ENCODE measurements at places on chromosomes 6 and 20.

DNA sequence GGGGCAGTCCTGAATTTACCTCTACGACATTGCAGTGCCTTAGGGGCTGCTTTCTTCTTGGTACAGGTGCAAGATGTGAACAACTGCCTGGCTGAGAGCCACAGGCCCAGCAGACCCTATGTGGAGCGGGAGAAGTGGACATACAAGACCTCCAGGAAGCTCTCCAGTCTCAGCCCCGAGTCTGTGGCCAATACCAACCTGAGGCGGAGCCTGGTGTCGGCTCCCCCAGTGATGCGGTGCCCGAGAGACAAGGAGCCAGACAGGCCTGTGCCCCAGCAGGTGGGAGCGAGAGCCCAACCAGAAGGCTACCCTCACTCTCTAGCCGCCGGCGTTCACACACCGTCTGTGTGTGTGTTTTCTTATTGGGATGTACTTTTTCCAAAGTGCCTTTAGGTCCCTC lies 59.6 kb downstream of the EFCAB8 start:
- DNase-seq = no peak

GRCh38 chr6:43983632-43984031 lies 143.6 kb downstream of the MRPL14 start:
- peak; percentile 8 for DNase-seq

DNA sequence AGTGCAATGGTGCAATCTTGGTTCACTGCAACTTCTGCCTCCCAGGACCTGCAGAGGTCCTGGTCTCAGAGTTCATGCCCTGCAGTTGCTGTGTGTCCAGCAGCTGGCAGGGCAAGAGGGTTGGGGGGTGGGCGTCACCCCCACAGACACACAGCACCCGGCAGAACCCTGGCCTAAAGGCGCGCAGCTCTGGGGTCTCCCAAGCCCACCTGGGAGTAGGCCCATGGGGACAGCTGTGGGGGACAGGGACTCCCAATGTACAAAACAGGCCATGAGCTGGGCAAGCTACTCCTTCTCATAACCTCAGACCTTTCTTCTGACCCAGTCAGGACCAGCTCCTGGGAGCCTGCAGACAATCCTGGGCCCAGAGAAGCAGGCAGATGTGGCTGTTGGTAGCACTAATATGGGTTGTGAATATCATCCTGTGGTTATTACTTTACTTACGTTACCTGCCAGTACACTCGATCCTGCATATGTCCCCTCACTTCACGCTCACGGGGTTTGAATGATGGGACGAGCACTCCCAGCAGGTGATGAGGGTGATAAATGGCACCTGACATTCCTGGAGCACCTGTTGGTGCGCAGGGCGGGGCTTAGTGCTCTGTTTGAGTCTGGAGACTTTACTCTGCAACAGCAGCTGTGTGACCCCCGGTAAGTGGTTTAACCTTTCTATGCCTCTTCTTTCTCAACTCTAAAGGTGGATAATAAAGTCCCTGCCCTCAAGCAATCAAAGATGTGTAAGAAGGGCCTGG lies 39.9 kb upstream of the SULF2 start:
- peak; percentile 42 for DNase-seq

GRCh38 chr6:125236536-125237327 lies 65.0 kb downstream of the HDDC2 start:
- DNase-seq = no peak

GRCh38 chr6:49647476-49647875 lies 10.8 kb upstream of the RHAG start:
- DNase-seq = no peak

DNA sequence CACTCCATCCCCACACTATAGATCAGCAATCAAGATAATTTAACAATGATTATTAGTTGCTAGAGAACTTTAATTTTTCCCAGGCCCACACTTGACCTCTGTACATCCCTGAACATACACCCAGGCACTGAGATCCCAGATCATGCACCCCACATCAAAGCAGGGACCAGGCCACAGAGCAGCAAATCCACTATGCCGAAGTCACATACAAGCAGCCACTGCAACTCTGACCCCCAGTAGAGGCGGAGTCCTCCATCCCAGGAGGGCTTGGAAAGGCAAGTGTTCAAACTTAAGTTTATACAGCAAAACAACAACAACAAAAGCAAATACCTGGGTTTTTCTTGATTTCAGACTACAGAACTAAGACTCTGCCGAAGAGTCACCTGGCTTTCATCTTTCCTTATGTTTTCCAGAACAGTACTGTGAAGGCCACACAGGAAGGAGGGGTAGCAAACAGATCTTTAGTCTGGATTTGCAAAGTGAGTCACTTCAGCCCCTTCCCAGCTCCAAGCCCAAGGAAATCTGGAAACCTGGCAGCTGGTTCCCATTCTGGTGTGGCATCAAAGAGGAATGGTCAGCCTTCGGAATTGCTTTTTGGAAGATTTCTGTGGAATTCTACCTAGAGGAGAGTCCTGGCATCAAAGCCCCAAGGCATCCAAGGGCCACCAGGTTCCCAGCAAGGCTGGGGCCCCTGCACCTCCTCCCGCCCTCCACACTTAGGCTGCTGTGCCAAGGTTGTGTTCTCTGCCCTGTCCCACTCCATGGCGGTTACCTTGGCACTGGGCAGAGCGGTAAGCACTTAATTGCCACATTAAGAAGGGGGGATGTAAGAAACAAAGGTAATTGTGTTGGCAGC lies 7.3 kb downstream of the JAG1 start:
- DNase-seq = no peak

DNA sequence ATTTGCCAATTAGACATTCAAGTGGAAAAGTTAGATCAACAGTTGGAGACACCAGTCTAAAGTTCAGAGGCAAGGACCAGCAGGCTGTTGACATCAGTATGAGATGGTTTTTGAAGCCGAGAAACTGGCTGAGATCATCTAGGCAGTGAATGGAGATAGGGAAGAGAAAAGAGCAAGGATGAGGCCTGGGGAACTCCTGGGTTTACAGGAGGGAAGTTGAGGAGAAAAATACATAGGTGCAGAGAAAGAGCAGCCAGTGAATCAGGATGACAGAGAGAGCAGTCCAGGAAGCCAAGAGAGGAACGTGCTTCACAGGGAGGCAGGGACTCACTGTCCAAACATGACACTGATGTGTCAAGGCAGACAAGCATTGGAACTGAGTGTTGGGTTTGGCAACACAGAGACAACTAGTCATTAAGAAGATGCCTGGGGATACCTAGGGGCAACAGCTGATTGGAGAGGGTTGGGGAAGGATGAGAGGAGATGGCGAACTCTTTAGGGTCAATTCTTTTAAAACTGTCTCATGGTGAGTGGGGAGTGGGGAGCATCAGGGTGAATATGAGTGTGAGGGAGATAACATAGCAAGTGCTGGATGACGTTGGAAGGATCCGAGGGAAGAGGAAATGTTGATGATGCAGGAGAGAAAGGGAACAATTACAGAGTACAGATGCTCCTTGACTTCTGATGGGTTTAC lies 13.2 kb upstream of the SALL4 start:
- no peak for DNase-seq

GRCh38 chr6:43450699-43451131 lies 4.6 kb downstream of the DLK2 start:
- no peak for DNase-seq

DNA sequence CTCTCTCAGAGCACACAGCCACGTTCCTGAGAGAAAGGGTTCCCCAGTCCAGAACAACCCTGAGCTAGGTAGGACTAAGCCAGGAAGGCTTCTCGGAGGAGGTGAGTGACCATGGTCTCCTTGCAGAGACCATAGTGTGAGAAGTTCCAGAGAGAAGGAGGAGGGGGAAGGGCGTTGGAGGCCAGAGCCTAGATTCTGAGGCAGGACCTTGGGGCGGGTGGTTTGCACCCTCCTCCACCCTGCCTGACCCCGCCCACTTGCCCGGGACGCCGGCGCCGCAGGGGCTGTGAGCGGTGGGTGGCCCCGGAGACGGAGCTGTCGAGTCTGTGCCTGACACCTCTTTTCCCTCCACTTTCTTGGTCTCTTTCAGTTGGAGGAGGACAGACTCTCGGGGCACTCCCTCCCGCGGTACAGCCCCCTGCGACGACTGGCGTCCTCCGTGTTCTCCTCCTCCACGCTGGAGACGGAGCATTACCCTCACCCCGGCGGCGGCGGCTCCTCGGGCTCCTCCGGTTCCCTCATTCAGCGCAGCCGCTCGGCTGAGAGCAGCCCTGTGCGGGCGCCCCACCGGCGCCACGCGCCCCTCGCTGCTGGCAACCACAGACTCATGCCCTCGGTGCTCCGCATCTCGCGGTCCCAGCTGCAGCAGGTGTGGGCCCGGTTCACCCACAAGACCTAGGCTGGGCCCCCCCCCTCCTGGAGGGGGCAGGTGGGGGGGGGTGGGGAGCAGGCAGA lies 26.2 kb downstream of the TTBK1 start:
- DNase-seq = peak; percentile 83

DNA sequence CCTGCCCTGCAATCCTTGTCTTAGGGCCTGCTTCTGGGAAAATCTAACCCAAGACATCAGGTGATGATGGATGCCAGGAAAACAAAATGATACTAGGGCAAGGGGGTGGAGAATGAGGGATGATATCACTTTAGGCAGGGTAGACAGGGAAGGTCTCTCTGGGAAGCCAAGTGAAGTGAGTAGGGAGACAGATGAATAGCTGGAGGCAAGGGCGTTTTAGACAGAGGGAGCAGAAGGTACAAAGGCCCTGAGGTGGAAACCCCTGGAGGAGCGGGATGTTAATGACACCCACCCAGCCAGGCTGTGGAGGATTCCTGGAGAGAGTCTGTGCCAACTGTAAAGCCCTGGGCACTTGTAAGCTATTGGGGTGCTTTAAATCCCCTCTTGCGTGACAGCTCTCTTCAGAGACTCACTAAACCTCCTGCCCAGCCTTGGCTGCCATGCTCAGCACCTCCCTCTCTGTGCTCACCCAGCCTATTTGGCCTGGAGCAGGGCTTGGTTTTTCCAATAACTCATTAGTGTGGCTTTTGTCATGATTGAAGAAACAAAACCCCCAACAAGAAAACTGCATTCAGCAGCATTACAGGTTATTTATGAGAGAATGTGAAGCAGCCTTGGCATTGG lies 12.4 kb upstream of the MDGA1 start:
- DNase-seq = no peak

GRCh38 chr20:20367575-20368417 lies at the start of gene INSM1:
Gene INSM1 (plus strand): TSS chr20:20368104. CDS start chr20:20368268, 164 bp downstream.
- no peak for DNase-seq

Data from activated effector memory CD4-positive, alpha-beta T cell treated with anti-CD3 and anti-CD28 coated beads, Interleukin-2, amount 50 U/mL, for 16 hours (primary cell).